ENCODE measurements at places on chromosomes 6 and 20. TPM values are rescaled to one million over a fixed set of nuclear protein-coding genes. Genes with fewer than 3 reads are reported as not detected.

DNA sequence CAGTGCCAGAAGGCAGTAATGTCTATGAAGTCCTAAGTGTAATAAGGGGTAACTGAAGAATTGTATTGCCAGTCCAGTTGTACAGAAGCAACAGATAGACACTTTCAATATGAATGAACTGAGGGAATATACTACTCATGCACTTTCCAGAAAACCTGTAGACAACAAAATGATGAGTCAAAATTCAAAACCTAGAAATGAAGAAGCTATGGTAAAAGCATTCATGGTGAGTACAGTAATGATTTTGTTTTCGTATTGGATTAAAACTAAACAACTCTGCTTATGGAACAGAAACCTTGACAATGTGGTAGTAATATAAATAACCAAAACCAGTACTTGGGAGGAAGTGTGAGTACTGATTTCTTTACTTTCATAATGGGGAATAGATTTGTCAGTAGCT, 35.0 kb downstream of the ARMC2 start:
- H3K27me3 ChIP-seq = no peaks in the 10 kb centered on the region
- no peak for DNase-seq
- H3K36me3 ChIP-seq = no peaks in the 10 kb centered on the region
- H3K27ac ChIP-seq = no peak overlapping the region

GRCh38 chr20:50918403-50918802, 12.8 kb downstream of the ADNP start:
- no peak overlapping the region for H3K27ac ChIP-seq
- DNase-seq = peak; percentile 75
- H3K27me3 ChIP-seq = no peaks in the 10 kb centered on the region
- peaks cover 24% of the 10 kb centered on the region for H3K4me1 ChIP-seq
- H3K4me3 ChIP-seq = no peak overlapping the region

DNA sequence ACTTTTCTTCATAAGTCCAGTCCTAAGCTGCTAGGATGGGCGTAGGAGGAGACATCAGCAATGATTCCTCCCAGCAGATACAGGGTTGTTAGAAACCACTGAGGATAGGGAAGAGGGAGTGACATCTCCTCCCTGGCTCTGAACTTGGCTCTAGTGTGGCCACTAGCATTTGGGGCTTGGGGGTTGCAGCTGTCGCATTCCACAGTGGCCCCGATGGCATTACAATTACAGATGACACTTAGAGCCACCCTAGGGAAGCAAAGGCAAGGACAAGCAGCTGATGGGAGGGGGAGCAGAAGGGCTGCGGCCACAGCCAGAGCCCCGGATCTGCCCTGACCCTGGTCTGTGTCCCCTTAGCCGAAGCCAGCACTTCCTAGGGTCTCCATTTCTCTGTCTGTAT, 9.5 kb upstream of the CDKN1A start:
- peak overlapping the region; percentile 11 for H3K27ac ChIP-seq
- no peaks in the 10 kb centered on the region for H3K36me3 ChIP-seq
- no peak for DNase-seq
- H3K27me3 ChIP-seq = no peaks in the 10 kb centered on the region
- H3K4me3 ChIP-seq = no peak overlapping the region

- peaks cover 2% of the 10 kb centered on the region for H3K27me3 ChIP-seq
- H3K4me1 ChIP-seq = 0 out of 2 replicates have a peak, but pooled peaks cover 2% of the 10 kb centered on the region
- no peak for DNase-seq
- H3K4me3 ChIP-seq = no peak overlapping the region
Measured at GRCh38 chr6:55869674-55870073, 5.7 kb downstream of the BMP5 start.

GRCh38 chr6:157631412-157631811, 191.6 kb upstream of the SNX9 start:
- peak; percentile 26 for DNase-seq
- H3K4me3 ChIP-seq = no peak overlapping the region
- peaks cover 2% of the 10 kb centered on the region for H3K4me1 ChIP-seq
- no peaks in the 10 kb centered on the region for H3K27me3 ChIP-seq
- no peak overlapping the region for H3K27ac ChIP-seq

Gene SIRPA
- total RNA-seq = 9.7 TPM

DNA sequence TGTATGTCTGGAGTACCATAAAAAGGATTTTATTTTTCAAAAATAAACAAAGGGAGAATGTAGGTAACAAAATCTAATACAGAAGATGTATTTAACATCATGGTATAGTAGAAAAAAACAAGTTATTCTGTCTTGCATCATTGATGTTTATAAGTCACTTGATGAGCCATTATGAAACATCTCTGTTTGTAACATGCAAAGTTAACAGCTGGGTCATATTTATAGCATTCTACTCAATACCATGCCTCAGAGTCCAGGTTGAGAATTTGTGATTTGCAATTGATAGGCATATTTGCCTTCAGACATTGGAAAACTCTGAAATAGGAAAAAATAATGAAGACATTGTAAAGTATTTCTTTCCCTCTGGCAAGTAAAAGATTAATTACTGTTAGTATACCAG, 52.3 kb upstream of the IL20RA start:
- DNase-seq = no peak
- no peaks in the 10 kb centered on the region for H3K36me3 ChIP-seq
- H3K27me3 ChIP-seq = peaks cover 7% of the 10 kb centered on the region
- no peaks in the 10 kb centered on the region for H3K4me1 ChIP-seq
- no peak overlapping the region for H3K27ac ChIP-seq
- H3K4me3 ChIP-seq = no peak overlapping the region

- no peaks in the 10 kb centered on the region for H3K4me1 ChIP-seq
- no peak for DNase-seq
- H3K36me3 ChIP-seq = peaks cover 2% of the 10 kb centered on the region
- no peak overlapping the region for H3K4me3 ChIP-seq
Measured at GRCh38 chr6:75077701-75078100, 128.2 kb downstream of the COL12A1 start.

Gene OCSTAMP
- total RNA-seq = not detected

GRCh38 chr20:47654370-47654769, 130.9 kb downstream of the SULF2 start:
- no peak for DNase-seq
- no peaks in the 10 kb centered on the region for H3K4me1 ChIP-seq
- H3K27ac ChIP-seq = no peak overlapping the region

DNA sequence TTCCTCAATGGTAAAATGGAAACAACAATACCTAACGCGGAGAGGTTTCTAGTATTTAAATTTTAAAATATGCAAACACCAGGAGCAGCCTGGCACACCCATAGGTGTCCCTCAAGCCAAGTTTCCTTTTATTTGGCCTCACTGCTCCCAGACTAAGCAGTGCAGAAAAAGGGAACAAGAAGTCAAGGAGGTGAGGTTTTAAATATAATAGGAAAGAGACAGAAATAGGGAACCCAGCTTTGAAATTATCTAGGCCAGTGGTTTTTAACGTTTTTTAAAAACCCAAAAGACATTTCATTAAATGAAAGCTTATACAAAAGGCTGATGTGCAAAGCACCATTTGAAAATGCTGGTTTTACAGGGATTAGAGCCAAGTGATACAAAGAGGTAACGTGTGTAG, 109.6 kb downstream of the SLC22A3 start:
- H3K4me3 ChIP-seq = no peak overlapping the region
- no peak overlapping the region for H3K27ac ChIP-seq
- peaks cover 4% of the 10 kb centered on the region for H3K4me1 ChIP-seq
- H3K27me3 ChIP-seq = no peaks in the 10 kb centered on the region
- DNase-seq = no peak

- DNase-seq = no peak
- H3K4me1 ChIP-seq = no peaks in the 10 kb centered on the region
- H3K27ac ChIP-seq = no peak overlapping the region
- H3K4me3 ChIP-seq = no peak overlapping the region
- H3K36me3 ChIP-seq = peaks cover 7% of the 10 kb centered on the region
Measured at GRCh38 chr6:136656121-136656520, 105.9 kb upstream of the MAP7 start.

Gene CCDC170
- 0.54 TPM for total RNA-seq

DNA sequence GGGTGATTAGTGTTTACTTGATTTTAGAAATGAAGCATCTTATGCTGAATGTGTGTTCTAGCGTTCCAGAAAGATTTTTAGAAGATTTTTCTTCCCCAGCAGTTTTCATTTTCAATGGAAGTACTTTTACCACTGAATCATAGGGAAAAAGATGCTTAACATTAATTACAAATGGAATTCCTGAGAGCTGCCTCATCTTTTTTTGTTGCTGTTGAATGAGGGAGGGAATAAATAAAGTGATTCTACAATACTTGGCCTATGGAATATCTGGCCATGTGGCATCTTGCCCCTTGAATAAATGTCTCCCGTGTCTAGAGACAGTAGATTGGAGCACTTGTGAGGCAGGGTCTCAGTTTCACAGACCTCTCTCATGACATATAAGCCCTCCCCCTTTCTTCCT, 44.1 kb upstream of the SLC22A1 start:
- H3K27me3 ChIP-seq = no peaks in the 10 kb centered on the region
- DNase-seq = peak; percentile 71
- H3K4me1 ChIP-seq = peaks cover 14% of the 10 kb centered on the region
- no peak overlapping the region for H3K4me3 ChIP-seq
- peaks cover 52% of the 10 kb centered on the region for H3K36me3 ChIP-seq
